Astrocyte (in vitro differentiated cells and primary cell): ENCODE measurements at places on chromosomes 2 and 18. TPM values are rescaled to one million over a fixed set of nuclear protein-coding genes. Genes with fewer than 3 reads are reported as not detected.

FN1 gene
- 17,010 and 22,524 TPM in 2 replicates for total RNA-seq

UGT1A5 gene
- not detected in 2 replicates for total RNA-seq

ASNSD1 gene
- total RNA-seq: 31.7 and 32.8 TPM in 2 replicates

LRP1B gene
- 1.5 and 2.5 TPM in 2 replicates for total RNA-seq

ALPG gene
- 0.19 and 0.27 TPM in 2 replicates for total RNA-seq

DSEL gene
- total RNA-seq: 15.9 and 16.5 TPM in 2 replicates

GRCh38 chr2:179057737-179058136, 7.8 kb upstream of the CCDC141 start:
- DNase-seq: no peak

GRCh38 chr2:182047544-182047943, 61.9 kb downstream of the PPP1R1C start:
- no peak for DNase-seq

DNA sequence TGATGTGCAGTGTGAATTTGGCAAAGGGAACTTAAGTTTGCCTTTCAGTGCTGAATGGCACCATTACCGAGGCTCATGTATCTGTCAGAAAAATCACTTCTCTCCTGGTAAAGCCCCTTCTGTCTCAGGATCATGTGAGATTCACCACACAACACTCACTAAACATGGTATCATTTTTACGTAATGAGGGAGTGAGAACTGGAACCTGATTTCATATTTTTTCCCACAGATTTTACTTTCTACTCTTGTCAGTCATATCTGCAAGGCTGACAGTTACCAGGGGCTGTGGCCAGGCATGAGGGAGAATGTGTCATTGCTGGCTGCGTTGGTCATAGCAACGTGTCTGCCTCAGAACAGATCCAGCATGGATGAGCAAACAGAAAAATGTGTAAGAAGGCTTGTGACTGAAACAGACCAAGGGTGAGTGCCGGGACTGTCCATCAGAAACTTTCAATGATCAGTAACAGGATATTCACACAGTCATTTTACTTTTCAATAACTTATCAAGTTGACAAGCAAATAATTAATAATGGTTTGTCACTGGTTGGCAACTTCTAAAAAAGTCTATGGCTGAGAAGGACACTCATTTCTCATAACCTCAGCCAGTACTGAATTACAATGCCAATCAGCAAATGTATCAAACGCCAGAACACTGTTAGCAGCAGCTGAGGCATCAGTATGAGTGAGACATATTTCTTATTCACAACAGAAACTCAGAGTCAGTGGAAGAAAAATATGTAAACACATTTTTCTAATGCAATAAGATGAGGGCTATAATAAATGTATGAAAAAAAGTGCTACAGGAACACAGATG, 100.5 kb downstream of the CDC42EP3 start:
- DNase-seq: peak; percentile 96

GRCh38 chr2:185787227-185788145, 48.9 kb downstream of the FSIP2 start:
- DNase-seq: peak; percentile 62

GRCh38 chr2:62660582-62661262, 44.8 kb upstream of the EHBP1 start:
- DNase-seq: peak; percentile 96

DNA sequence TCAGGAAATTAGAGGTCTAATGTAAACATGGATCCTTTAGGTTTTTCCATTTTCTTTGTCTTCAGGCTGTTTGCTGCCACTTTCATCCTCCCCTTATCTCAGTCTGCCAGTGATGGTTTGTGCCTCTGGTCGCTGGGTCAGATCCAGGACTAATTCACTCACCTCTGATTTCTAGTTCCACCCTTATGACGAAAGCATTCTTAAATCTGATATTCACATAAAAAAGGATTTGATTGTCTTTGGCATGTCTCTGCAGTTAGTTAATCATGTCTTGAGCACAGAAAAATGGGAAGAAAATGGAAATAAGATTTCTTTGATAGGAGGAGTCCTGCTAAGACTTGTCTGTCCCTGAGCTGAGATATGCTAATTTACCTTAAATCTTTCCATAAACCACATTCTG, 4.6 kb downstream of the IL1RL1 start:
- no peak for DNase-seq

GRCh38 chr18:21602299-21602587, 1.7 kb upstream of the ESCO1 start:
- DNase-seq: no peak

DNA sequence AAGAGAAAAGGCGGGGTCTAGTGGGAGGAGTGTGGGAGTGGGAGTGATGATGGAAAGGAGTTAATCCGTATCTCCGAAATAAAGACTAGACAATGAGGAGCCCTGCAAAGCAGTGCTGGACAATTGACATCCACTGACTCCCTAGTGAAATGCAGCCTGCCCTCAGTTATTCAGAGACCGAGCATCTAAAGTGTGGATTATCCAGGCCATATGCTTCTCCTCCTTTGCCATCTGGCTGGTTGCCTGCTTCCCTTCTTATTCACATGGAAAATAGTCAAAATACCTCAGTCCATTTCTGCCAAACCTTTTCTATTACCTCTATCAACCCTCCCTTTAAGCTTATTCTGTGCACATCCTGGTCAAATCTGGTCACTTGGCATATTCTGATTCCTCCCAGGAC, 288.8 kb upstream of the SIX3 start:
- no peak for DNase-seq

GRCh38 chr2:230043025-230043424, 25.7 kb downstream of the SLC16A14 start:
- DNase-seq: no peak
